Left ventricle myocardium superior (tissue), 1 donor: ENCODE measurements at places on chromosomes 11 and 22. TPM values are rescaled to one million over a fixed set of nuclear protein-coding genes. Genes with fewer than 3 reads are reported as not detected.

GRCh38 chr11:11477695-11478420 is 124.8 kb upstream of the CSNK2A3 start:
- DNase-seq: no peak

GRCh38 chr11:6270584-6271246 is 11.1 kb downstream of the CCKBR start:
- DNase-seq: no peak

DNA sequence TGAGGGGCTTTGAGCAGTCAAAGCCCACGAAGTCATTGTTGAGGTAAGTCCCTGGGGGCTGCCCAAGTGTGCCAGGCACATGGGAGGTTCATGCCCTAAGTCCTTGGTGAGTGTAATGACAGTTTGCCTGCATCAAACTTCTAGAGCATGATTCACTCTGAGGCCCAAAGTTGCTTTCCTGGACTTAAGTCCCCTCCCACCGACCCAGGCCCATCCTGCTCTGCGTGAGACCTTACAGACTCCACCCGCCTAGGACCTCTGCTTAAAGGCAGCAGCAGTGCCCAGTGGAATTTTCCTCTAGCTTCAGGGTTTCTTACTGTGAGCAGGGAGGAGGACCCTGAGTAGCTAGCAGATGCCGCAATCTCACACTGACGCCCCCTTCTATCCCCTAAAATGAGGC is 5.7 kb upstream of the PVALB start:
- no peak for DNase-seq

GRCh38 chr11:134452026-134452837 is 40.2 kb upstream of the B3GAT1 start:
- DNase-seq: no peak

GRCh38 chr11:112523951-112524350 is 263.3 kb upstream of the PLET1 start:
- DNase-seq: no peak

DNA sequence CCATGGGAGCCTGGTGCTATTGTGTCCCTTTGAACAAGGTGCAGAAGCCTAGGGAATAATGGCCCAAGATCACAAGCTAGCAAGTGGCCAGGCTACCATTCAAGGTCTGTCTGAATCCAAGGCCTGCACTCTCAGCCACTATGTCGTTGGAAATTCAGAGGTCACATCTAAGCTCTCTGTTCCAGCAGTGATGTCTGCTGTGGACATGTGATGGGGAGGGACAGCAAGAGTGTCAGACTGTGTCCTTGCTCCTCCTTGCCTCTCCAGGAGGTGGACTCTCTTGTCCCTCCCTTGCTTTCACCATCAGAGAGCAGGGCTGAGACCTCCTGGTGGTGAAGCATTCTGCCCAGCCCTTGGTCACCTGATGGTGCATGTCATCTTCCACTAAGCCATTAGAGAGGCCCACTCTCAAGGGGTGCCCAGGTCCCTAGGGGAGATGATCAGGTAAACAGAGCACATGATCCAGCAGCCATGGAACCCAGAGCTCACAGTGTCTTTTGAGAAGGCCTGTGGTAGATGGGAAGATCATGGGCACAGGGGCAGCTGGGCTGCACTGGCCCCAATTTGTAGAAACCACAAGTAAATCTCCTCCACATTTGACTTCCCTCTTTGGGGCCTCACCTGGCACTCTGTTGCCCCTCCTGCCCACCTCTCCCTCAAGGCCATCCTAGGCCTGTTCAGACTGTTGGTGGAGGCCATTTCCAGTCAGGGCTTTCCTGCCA is 37.1 kb upstream of the SUSD2 start:
- no peak for DNase-seq

DNA sequence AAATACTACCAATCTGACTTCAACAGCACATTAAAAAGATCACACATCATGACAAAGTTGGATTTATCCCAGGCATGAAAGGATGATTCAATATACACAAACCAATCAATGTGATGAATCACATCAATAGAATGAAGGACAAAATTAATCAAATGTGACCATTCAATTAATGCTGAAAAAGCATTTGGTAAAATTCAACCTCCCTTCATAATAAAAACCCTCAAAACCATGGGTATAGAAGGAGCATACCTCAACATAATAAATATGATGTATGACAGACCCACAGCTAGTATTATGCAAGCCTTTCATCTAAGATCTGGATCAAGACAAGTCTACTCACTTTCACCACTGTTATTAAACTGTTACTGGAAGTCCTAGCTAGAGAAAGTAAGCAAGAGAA is 921.7 kb upstream of the RAG2 start:
- DNase-seq: no peak

DNA sequence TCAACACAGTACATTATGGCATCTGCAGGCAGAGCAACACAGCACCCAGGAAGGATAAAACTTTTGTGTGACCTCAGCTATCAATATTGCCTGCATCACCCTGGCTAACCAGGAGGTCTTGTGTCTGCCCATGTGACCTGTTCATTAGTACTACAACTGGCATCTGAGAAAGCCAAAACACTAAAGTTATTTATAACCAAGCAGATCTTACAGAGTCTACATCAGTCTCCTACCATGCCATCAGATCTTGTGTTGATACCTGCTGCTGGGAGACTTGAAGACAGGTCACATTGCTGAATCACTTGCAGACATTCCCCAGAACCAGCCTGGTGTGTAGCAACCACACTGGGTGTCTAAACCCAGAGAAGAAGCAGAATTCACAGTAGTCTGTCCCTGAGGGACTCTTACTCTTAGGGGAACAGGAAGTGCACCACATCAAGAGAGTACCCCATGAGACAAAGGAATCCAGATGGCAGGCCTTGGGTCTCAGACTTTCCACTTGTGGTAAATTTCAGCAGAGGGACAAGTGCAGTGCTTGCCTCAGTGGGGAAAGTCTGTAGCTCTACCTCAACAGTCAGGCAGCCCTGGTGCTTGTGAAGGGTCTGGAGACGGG is 7.0 kb downstream of the OR9G1 start:
- no peak for DNase-seq

- no peak for DNase-seq
Measured at GRCh38 chr11:85750646-85751045, 60.3 kb downstream of the SYTL2 start.

DNA sequence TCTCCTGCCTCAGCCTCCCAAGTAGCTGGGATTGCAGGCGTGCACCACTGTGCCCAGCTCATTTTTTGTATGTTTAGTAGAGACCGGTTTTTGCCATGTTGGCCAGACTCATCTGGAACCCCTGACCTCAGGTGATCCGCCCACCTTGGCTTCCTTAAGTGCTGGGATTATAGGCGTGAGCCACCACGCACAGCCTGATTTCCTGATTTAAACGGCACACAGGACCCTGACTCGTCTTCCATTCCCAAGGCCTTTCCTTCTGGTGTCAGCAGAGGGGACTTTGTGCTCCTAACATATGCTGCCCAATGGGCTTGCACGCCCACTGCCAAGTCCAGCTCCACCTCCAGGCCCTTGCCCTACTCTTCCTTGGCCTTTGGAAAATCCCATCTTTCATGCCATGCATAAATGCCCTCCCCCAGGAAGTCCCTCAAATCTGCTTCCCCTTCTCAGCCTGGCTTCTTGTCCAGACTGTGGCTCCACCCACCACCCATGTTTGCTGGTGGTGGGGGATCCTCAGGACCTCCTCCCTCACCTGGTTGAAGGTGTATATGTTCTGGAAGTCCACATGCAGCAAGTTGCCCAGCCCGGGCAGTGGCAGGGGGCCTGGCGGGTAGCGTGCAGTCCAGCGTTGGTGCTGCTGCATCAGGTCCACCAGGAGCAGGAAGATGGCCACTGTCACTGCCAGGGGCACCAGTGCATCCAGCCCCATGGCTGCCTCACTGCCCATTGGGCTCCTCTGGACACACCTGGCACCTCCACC is 23.9 kb upstream of the CYP2D6 start:
- DNase-seq: no peak

DNA sequence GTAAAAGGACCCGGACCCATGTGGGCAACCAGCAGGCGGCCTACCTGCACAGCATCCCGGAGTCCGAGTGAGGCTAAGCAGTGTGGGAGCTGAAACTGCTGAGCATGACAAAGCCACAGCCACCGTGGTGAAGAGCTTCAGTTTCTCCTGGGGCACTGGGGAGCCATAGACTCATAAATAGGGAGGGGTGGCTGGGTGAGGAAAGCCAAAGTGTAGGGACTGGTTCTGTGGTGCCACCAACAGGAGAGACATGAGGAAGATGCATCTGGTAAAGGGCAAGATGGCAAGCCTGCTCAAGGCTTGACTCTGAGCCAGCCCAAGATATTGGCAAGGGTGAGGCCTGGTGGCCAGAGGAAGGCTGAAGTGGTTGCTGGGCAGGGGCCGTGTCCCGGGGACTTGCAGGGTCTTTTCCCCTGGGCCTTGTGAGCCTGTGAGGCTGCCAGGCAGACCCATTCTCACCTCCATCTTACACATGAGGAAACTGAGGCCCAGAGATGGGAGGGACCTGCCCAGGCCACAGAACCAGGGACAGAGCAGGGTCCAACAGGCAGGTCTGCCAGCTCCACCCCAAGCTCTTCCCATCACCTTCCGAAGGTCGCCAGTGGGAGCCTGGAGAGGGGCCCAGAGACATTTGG is 30.4 kb downstream of the CYTH4 start:
- no peak for DNase-seq

DNA sequence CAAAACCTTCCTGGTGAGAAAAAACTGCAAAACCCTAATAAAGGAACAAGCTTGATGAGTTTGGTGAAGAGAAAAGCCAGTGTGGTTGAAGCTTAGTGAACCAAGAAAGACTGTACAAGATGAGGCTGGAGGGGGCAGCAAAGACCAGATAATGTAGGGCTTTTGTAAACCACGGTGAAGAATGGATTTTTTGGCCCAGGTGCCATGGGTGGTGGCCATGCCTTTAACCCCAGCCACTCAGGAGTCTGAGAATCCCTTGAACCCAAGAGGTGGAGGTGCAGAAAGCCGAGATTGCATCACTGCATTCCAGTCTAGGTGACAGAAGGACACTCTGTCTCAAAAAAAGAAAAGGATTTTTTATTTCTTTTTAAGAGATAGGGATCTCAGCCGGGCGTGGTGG is 5.0 kb upstream of the ZDHHC5 start:
- DNase-seq: no peak

GRCh38 chr11:95565724-95566141 is 223.8 kb downstream of the FAM76B start:
- no peak for DNase-seq

GRCh38 chr11:6646576-6646917 is 9.1 kb downstream of the DCHS1 start:
- DNase-seq: peak; percentile 50

DNA sequence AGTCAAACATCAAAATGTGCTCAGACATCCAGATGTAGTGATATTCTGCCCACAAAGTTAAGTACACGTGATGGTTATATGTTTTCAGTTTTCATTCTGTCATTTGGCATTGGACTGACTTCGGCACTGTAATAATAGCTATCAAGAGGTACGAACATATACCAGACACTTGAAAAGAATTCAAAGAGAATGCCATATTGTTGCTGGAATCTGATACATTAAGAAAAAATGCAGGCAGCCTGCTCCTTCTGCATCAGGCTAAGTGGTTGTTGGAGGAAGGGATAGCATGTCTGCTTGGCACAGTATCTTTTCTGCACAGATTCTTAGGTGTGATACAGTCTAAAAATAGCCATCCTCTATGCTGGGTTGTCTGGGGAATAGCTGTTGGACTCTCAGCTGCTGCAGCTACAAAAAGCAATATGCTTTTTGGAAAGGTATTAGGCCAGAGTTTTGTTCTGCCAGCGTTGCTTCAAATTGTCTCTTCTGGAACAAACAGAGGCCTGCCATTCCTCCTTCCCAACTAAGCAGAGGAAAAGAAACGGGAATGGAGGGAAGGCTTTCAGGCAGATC is 892.6 kb downstream of the TBC1D22A start:
- DNase-seq: no peak

DNA sequence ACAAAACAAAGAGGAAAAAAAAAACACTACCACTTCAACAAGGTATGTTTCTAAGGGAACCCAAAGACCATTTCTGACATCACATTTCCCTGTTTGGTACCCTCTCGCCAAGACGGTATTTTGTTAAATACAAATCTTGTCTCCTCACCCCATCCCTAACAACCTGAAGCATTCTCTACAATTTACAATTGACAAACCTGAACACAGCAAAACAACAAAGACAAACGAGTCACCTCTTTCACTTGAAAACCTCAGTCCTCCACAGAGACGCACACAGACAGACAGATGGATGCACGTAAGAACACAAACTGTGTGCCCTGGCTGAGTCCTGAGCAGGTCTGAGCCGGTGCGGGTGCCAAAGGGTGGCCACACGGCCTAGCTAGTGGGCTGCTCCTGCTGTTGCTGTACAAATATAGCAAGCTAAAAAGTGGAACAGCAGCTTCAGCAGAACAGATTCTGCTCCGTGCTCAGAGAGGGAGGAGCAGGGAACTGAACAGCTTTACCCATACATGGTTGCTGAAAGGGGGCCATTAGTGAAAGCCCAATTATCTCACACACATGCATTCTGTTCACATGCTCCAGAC is 28.5 kb downstream of the CELF1 start:
- peak; percentile 61 for DNase-seq

DNA sequence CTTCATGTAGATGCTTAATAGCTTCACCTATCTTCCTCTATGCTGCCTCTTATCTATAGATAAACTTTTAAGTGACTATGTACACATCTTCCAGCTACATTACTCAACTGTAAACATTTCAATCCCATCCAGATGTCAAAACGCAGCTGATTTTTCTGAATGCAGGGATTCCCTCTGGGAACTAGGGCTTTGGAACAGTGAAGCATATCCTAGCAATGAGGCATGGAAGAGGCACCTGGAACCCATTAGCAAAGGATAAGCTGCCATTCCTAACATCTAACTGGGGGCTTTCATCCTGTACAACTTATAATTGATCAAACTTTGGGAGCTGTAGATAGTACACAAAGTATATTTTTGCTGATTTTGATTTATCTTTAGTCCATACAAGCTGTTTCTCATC is 40.8 kb upstream of the OPCML start:
- DNase-seq: no peak

- no peak for DNase-seq
Measured at GRCh38 chr22:31995046-31995445, 48.0 kb upstream of the SLC5A1 start.

DNA sequence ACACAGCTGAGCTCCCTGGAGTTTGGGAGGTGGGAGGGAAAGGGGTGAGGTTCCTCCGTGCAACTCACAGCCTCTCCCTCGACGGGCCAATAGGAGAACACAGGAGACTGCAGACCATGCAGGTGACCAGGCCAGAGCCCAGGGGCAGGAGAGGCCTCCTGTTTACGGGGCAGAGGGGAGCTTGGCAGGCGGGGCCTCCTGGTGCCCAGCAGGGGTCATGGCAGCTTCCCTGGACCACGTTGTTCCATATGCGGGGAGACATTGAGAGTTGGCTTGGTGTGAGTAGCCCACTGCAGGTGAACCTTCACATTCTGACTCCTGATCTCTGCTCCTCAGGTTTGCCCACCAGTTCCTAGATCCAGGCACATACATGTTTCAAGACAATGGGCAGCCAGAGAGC is 19.3 kb upstream of the XKR3 start:
- no peak for DNase-seq

RCN1 gene
- total RNA-seq: 27.6 TPM

OR51B2 gene
- total RNA-seq: not detected

SCN2B gene
- total RNA-seq: 19.6 TPM

MED17 gene
- total RNA-seq: 20.3 TPM
